ENCODE measurements at places on chromosomes 2 and 18.

DNA sequence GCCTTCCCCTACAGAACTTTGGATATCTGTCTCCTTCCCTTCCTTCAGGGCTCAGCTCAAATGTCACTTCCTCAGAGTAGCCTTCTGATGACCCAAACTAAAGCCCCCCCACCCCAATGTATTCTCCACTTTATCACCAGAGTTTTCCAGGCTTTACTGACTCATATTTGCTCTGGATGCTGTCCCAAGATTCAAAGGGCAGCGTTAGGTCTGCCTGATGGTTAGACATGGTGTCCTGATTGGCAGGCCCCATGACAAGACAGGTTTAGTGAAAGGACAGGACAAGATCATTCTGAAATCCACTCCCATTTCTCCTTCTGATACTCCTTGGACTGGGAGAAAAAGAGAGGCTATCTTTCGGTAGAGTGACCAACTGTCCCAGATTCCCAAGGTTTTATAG lies 22.6 kb upstream of the RPIA start:
- DNase-seq = no peak

DNA sequence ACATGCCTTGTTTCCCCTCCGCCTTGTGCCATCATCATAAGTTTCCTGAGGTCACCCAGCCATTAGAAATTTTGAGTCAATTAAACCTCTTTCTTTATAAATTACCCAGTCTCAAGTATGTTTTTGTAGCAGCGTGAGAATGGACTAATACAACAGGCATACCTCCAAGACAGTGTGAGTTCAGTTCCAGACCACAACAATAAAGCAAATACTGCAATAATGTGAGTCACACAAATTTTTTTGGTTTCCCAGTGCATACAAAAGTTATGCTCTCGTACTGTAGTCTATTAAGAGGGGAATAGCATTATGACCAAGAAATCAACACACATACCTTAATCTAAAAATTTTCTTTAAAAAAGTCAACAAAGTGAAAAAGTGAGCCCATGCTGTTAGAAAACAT lies 217.2 kb downstream of the NR4A2 start:
- no peak for DNase-seq

DNA sequence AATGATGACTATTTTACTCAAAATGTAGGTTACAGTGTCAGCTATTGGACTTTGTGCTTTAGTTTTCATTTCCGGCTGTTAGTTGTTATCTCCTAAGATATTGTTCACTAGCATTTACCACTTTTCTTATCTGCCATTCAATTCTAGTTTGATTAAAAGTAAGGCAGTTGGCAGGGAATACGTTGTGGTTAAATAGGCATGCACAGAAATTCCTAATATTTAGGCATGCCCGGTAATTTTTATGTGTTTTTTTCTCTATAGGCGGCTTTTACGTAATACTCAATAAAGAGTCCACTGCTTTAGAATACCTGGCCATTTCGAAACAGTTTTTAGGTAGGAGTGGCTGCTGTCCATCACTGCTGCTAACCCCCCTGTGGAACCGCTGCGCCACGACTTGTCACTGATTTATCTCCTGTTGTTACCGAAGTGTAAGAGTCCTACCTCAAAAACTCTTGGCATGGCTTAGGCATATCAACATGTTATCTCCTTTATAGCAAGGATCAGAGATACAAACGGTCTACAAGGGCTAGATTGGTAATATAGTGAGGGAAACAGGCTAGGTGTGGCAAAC lies 39.5 kb downstream of the BABAM2 start:
- no peak for DNase-seq

DNA sequence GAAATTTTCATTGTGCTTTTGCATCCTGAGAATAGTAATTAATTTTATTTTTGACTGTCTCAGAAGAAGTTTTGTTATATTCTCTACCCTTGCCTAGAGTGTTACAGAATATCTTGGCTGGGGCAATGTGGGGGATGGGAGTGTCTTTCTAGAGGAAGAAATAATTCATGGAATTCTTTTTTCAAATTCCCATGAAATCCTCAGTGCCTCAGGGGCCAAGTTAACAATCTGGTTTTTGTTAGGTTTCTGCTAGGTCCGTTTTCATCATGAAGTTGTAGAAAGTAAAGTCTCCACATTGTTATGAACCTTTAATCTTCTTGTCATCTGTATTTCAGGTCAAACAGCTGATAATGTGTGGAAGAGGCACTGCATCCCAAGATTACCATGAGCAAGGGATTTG lies 145.6 kb upstream of the GYPC start:
- no peak for DNase-seq

- peak; percentile 19 for DNase-seq
These were observed 2.2 kb downstream of the RND3 start for GRCh38 chr2:150485114-150485870.

DNA sequence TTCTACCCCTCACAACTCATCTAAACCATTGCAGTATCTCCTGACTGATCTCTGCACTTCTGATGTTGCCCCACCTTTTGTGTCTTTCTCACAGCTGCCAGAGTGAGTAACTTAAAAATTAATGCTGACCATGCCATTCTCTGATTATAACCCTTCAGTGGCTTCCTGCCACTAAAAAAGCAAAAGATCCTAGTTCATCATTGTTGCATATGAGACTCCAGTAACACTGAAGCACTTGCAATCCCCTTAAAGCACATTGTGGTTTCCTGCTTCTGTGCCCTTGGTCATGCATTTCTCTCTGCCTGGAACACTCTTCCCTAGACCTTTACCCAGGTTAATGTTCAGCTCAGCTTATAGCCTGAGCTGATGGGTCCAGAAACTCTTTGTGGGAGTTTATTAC lies 95.1 kb upstream of the WDSUB1 start:
- DNase-seq = no peak

DNA sequence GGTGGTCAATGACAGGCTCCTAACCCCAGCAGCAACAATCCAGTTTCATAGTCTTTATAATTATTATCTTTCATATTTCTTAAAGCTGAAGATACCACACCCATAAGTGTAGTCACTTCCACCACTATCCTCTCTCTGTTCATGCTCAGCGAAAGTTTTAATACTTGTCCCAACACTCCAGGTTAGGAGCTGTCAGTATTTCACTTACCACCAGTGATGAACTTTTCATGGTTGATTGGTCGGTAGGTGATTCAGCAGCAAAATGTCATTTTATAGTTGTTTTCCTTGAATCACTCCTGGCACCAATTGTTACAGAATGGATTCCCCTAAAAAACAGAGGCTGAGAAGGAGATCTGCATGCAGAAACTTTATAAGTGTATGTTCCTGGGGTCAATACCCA lies 324.9 kb downstream of the CCDC85A start:
- DNase-seq = no peak

DNA sequence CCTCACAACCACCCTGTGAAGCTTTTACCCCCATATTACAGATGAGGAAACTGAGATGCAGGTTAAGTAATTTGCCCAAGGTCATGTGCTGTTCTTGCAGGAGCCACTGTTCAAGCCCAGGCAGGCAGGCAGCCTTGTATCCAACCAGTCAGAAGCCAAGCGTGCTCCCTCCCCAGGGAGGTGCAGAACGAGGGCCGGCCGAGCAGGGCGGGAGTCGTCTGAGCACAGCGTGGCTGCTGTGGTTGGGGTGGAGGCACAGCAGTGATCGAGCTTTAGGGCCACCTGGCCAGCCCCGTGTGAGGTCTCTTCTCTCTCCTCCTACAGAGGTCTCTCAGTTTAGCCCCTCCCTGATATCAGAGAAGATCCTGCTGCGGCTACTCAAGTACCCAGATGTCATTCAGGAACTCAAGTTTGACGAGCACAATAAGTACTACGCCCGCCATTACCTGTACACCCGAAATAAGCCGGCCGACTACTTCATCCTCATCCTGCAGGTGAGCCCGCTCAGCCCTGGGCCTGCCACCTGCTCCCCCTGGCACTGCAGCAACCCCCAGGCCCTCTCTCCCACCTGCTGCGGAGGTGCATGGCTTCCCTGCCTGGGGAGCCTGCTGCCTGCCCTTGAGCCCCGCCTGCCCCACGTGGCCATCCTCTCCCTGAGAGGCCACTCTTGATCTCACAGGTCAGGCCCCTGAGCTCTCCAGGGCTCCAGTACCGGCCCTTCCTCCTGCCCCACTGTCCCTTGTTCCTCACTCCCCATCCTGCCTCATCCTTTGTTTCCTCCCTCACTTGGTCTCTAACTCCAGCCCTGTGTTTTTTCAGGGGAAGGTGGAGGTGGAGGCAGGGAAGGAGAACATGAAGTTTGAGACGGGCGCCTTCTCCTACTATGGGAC lies 17.1 kb upstream of the CNNM3 start:
- DNase-seq = no peak

GRCh38 chr2:5713101-5713500 lies 20.9 kb downstream of the SOX11 start:
- no peak for DNase-seq

GRCh38 chr18:5238371-5238976 lies 41.4 kb upstream of the AKAIN1 start:
- no peak for DNase-seq

- no peak for DNase-seq
These were observed 123.9 kb downstream of the EPHA4 start for GRCh38 chr2:221448057-221448843.

DNA sequence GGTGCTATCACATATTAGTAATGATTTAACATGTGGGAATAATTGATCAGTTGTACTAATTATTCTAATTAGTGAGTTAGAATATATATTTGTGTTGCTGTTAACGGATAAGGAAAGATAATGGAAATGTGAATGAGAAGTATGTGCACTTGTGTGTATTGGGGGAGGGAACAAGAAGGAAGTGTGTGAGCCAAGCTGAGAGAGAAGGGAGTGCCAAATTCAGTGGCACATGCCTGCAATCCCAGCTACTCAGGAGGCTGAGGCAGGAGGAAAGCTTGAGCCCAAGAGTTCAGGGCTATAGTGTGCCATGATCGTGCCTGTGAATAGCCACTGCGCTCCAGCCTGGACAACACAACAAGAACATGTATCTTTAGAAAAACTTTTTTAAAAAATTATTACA lies 9.3 kb downstream of the BARD1 start:
- no peak for DNase-seq

DNA sequence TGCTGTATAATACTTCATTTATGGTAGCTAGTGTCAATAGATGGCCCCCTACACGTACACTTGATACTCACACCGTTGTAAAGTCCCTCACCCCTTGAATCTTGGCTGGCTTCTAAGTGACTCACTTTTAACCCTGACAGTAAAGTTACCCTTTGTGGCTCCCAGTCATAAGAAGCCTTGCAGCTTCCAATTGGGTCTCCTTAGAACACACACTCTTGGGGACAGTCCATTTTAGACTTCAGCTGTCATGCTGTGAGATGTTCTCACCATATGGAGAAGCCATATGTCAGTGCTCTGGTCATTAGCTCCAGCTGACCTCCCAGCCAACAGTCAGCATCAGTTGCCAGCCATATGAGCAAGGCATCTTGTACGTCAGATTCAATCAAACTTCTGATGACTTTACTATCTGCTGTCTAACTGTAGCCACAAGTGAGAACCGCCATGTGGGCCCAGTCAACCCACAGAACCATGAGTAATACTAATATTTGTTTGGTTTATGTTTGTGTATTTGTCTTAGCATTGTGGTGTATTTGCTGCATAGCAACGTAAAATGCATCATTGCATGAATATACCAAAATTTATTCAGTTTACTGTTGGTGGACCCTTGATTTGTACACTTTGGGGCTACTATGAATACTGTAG lies 68.3 kb downstream of the PTPN4 start:
- no peak for DNase-seq

GRCh38 chr2:34104601-34105000 lies 505.5 kb upstream of the FAM98A start:
- DNase-seq = no peak

DNA sequence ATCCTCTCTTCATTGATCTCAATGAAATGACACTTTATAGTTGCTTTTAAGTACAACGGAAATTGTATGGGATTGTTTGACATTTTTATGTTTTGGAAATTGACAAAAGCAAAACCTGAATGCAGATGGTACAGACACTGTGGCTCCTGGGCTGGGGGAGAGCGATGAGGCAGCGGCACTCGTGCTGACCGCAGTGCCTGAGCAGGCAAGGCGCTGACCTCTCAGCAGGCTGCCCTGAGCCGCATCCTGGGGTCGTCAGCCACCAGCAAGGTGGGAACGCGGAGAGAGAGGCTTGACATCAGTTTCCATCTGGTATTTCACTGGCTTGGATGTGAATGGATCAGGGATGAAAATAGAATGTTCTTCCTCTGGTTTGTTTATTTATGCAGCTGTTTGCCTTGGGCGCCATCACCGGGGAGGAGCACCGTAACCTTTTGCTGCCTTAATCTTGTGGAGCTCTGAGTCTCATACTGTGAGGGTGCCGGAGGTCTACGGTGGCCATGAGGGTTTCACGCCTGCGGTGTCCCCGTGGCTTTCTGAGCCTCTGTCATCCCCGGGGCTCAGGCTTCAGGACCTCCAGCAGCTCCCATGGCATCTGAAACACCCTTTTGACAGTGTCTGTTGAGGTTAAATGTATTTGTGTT lies 94.8 kb upstream of the TPO start:
- no peak for DNase-seq

DNA sequence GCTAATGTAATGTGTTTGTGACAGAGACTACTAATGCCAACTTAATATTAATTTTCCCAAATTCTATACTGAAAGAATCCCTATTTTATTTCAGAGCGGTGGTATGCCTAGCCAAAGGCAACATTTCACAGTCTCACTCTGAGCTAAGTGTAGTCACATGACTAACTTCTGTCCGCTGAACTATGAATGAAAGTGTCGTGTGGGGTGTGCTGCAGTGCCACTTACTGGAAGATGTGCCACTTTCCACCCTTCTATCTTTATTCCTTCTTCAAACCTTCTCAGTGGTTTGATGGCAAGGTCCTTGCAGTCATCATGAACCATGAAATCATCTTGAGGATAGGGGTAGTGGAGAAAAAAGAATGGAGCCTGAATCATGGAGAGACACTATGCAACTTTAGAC lies 47.3 kb upstream of the C1D start:
- no peak for DNase-seq

GRCh38 chr2:154402213-154402612 lies 296.3 kb upstream of the KCNJ3 start:
- no peak for DNase-seq

DNA sequence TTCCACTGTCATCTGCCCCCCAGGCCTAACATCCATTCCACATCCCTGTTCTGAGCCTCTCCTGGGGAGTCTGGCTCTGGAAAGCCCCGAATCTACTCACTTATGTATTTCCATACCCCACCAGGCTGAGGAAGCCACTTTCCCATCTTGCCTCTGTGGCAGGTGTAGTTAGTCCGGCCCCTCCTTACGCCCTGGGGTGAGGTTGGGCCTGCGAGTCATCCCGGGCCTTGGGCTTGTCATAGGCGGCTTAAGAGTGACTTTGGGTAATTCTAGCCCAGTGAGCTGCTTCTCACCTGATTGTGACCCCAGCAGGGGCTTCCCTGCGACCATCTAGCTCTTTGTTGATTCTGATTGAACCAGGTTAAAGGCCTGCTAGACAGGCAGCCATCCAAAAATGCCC lies 21.1 kb downstream of the PCARE start:
- no peak for DNase-seq

- no peak for DNase-seq
These were observed 47.0 kb upstream of the PARD3B start for GRCh38 chr2:204498291-204498690.

- DNase-seq = no peak
These were observed 197.5 kb upstream of the RAB6C start for GRCh38 chr2:129781749-129782632.

All from NCI-H2029 treated with DMSO at 0.1 percent for 48 hours (cell line).